ENCODE measurements at places on chromosomes 12 and 14.

GRCh38 chr14:25846246-25846645 lies 751.6 kb downstream of the NOVA1 start:
- no peak for DNase-seq

GRCh38 chr12:131260954-131261353 lies 307.2 kb downstream of the ADGRD1 start:
- no peak for DNase-seq

- no peak for DNase-seq
These were observed 171.6 kb downstream of the CALM1 start for GRCh38 chr14:90568405-90568804.

GRCh38 chr12:55933169-55933798 lies 2.3 kb downstream of the DGKA start:
- peak; percentile 86 for DNase-seq

- no peak for DNase-seq
These were observed 5.0 kb downstream of the RNASE9 start for GRCh38 chr14:20555845-20556244.

DNA sequence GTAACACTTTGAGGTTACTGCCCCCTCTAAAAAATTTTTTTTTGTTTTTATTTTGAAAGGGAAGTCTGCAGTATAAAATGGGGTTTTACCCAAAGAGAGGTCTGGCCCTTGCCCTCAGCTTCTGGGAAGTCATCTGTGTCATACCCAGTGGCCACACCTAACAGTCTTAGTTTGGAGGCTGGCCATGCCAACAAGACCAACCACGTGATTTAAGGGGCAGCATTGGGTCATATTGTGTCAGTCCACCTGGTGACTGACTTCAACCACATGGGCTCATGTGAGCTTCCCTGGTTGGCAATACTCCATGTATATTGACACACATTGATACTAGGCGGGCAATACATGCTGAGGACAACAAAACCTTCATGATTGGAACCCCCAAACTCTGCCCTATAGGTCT lies 173.9 kb downstream of the GXYLT1 start:
- DNase-seq: no peak

- DNase-seq: no peak
These were observed 117.5 kb downstream of the DYRK2 start for GRCh38 chr12:67765776-67766766.

DNA sequence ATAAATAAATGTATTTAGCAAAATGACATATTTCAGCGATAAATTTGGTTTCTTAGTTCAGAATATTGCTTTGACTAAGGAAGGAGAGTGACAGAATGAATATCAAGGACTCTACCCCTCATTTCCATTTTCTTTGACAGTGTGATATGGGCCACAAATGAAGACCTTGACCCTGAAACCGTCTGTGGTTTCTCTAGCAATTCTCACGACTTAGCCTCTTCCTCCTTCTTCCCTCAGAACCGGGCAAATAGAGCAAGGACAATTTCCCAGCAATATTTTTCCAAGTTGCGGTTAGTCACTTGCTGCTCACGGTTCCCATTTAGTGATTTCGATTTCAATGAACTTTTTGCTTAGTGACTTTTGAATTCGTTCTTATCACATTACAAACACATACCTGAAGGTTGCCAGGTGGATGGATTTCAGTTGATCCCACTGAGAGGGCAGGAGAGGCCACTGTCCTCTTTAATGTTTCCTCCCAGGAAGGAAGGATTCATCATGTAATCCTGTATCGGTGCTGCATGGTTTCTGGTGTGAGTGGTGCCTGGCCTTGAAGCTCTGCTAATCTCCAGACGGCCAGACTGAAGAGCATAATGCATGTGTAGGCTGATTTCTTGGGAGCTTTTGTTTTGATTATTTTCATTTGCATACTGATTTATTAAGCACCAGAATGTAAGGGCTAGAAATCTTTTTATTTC lies 77.6 kb downstream of the CHST11 start:
- no peak for DNase-seq

- DNase-seq: no peak
These were observed 259.5 kb upstream of the PKP2 start for GRCh38 chr12:33156042-33156441.

GRCh38 chr14:90864741-90865140 lies 48.5 kb upstream of the TTC7B start:
- DNase-seq: no peak

DNA sequence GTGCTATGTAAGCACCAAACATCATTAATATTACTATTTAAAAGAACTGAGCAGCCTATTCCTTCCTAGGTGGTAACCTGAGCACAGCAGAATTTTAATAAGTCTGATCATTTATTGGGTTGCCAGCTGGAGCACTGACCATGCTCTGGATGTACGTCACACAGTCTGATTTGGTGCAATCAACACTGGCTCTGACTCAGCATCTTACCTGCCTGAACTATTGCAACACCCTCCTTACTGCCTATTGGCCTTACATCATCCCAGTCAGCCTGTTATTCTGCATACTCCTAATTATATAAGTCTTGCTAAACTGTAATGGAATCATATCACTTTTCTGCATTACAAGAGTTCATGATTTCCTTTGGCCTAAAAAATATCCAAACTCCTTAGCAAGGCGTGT lies 149.7 kb downstream of the PTPRO start:
- no peak for DNase-seq

GRCh38 chr12:69030321-69030720 lies 97.3 kb upstream of the CPM start:
- DNase-seq: no peak

Data from CD14-positive monocyte (primary cell).